ENCODE measurements at places on chromosomes 1 and 21. TPM values are rescaled to one million over a fixed set of nuclear protein-coding genes. Genes with fewer than 3 reads are reported as not detected.

Gene MANEAL
- total RNA-seq = 1.3 TPM

Gene HORMAD1
- 0.69 TPM for total RNA-seq

GRCh38 chr1:54866801-54867716 lies 19.9 kb downstream of the DHCR24 start:
- no peak for DNase-seq

- DNase-seq = no peak
These were observed 14.6 kb upstream of the FLG2 start for GRCh38 chr1:152374451-152374850.

GRCh38 chr1:31441970-31442647 lies 29.1 kb downstream of the SERINC2 start:
- no peak for DNase-seq

DNA sequence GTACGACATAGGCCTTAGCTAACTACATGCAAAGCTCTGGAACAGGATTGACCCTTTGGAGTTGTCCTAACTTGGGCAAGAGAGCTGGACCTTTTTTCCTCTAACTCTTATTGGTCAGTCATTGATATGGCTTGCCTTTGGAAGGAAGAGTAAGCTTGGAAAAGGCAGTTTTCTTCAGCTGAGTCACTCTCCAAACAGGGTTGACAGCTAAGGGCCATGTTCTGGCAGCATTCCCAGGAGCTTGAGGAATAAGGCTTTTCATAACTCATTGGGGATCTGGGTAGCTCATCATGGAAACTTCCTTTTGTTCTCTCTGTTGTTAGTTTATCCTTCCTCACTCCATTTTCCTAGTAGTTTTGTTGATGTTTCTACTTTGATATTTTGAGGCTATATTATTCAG lies 14.5 kb upstream of the ERRFI1 start:
- DNase-seq = no peak

DNA sequence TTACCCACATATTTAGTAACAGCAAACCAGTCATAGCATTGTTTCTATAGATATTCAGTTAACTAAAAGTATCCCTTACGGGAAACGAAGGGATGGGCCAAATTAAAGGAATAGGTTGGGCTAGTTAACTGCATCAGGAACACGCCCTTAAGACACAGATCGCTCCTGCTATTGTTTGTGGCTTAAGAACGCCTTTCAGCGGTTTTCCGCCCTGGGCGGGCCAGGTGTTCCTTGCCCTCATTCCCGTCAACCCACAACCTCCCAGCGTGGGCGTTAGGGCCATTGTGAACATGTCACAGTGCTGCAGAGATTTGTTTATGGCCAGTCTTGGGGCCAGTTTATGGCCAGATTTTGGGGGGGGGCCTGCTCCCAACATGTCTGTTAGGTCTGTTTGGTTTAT lies 14.7 kb downstream of the TNFRSF18 start:
- DNase-seq = no peak

- no peak for DNase-seq
These were observed 58.7 kb downstream of the KIF14 start for GRCh38 chr1:200561856-200562214.

DNA sequence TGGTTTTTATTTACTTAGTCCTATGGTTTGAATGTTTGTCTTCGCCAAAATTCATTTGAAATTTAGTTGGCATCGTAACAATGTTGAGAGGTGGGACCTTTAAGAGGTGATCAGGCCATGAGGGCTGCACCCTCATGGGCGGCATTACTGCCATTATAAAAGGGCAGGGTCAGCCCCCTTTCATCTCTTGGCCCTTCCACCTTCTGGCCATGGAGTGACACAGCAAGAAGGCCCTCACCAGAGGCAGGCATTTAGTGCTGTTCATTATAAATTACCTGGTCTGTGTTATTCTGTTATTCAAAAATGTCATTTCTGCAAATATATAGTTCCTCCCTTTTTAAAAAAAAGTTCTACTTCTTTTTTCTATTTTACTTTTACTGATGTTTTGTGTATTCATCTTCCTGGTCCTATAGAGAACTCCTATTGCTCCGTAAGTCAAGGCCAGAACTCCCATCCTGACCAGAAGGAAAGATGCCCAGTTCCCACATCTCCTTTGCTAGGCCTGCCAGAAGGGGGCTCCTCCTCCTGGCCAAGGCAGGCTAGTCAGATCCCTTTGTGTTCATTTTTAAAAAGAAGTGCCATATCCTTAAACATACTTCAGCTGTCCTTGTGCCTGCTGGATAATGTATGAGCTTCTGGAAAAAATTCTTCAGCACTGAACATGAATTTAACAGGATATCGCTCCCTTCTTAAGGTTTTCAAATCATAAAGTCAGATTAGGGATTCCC lies 10.0 kb upstream of the LBR start:
- no peak for DNase-seq
